EL (cell line): ENCODE measurements at places on chromosomes 11 and 22.

- peak; percentile 52 for DNase-seq
These were observed 11.1 kb upstream of the PHLDA2 start for GRCh38 chr11:2940147-2940920.

GRCh38 chr22:23832226-23833016 lies 6.4 kb downstream of the DERL3 start:
- DNase-seq: no peak

GRCh38 chr22:20015971-20016733 lies 471 bp downstream of the ARVCF start:
- DNase-seq: peak; percentile 22

- no peak for DNase-seq
These were observed 126.8 kb upstream of the RAG2 start for GRCh38 chr11:36724742-36725385.

- no peak for DNase-seq
These were observed 2.1 kb downstream of the ADA2 start for GRCh38 chr22:17217179-17217578.

GRCh38 chr22:22833059-22833458 lies 54.6 kb upstream of the IGLL5 start:
- no peak for DNase-seq

GRCh38 chr11:121670266-121670665 lies 217.5 kb upstream of the SORL1-AS1 start:
- no peak for DNase-seq

- DNase-seq: no peak
These were observed 202.9 kb downstream of the GRIK4 start for GRCh38 chr11:120714438-120714837.

DNA sequence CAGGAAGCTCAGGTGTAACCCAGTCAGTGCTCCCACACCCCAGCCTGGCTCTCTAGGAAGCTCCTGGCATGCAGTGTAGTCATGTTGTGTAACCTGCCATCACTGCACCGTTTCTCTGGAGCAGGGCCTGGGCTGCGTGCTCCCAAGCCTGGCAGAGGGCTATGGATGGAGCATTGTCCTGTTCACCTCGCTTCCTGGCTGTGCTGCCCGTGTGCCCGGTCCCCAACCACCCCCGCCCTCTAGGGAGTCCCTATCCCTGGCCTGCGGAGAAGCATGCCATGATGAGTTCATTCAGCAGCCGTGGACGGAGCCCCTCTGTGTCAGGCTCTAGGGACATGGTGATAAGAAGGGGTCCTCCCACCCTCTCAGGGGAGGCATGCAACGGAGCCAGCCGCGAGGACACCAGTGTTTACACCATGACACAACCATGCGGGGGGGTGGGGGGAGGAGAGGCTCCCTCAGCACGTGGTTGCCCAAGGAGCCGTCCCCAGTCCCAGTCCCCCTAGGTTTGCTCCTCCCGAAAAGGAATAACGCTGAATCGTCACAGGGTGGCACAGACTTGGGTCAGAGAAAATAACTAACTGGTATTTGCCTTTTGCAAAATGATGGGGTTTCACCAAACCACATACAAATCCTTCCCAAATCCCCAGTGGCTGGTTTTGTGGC lies 73.1 kb downstream of the FBLN1 start:
- no peak for DNase-seq

GRCh38 chr11:79265756-79266322 lies 175.0 kb downstream of the TENM4 start:
- DNase-seq: no peak

DNA sequence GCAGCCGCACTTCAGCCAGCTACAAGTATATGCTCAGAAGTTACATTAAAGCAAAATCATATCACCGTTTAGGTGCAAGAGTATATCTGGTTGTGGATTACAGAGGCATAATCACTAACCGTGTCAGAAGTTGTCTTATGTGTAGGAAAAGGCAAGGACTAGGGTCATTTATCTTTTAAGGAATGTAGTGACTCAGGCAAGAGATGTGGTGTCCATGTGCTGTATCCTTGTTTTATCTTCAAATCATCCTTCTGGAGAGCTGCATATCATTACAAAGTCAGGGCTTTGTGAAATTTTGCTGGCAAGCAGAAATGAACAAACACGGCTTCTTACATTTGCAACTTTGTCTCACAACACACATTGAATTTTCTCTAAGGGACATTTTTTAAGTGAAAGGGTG lies 12.7 kb upstream of the CHORDC1 start:
- DNase-seq: no peak

GRCh38 chr11:8301622-8302021 lies 37.9 kb upstream of the LMO1 start:
- no peak for DNase-seq

GRCh38 chr22:23547818-23548500 lies 32.1 kb downstream of the IGLL1 start:
- DNase-seq: no peak

GRCh38 chr11:7524462-7525235 lies 10.8 kb downstream of the PPFIBP2 start:
- no peak for DNase-seq

GRCh38 chr11:119982517-119983239 lies 155.2 kb downstream of the TRIM29 start:
- no peak for DNase-seq
